ENCODE measurements at places on chromosomes 1 and 21. TPM values are rescaled to one million over a fixed set of nuclear protein-coding genes. Genes with fewer than 3 reads are reported as not detected.
A peak's percentile ranks its signal among the peaks of the same experiment; 100 is the strongest.

CD1B gene
- not detected for total RNA-seq

DNA sequence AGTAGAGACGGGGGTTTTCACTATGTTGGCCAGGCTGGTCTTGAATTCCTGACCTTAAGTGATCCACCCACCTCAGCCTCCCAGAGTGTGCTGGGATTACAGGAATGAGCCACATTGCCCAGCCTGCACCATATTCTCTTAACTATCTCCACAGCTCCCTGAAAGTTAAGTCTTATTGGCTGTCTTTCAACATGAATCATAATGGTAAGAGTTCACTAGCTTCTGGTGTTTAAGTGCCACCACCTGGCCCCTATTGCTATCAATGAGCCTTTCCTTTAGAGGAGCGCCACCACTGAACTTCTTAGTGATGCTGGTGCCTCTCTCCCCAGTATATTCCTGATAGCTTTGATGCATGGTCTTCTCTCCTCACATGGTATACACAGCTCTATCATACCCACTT lies 15.7 kb downstream of the ZFYVE9 start:
- no peak for DNase-seq

DYNLT5 gene
- 0.96 TPM for total RNA-seq

KRTAP11-1 gene
- not detected for total RNA-seq

- no peak for DNase-seq
Observed at GRCh38 chr1:79259390-79260336, 253.1 kb upstream of the ADGRL4 start.

GRCh38 chr1:209511169-209511568 lies 72.3 kb upstream of the CAMK1G start:
- DNase-seq = no peak

DNA sequence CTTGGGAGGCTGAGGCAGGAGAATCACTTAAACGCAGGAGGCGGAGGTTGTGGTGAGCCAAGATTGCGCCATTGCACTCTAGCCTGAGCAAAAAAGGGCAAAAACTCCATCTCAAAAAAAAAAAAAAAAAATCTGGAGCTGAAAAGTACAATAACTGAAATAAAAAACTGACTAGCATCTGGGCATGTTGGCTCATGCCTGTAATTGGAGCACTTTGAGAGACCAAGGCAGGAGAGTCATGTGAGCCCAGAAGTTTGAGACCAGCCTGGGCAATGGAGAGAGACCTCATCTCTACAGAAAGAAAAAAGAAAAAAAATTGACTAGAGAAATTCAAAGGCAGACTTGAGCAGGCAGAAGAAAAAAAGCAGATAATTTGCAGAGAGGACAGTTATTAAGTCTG lies 18.1 kb downstream of the CLDN19 start:
- no peak for DNase-seq

DNA sequence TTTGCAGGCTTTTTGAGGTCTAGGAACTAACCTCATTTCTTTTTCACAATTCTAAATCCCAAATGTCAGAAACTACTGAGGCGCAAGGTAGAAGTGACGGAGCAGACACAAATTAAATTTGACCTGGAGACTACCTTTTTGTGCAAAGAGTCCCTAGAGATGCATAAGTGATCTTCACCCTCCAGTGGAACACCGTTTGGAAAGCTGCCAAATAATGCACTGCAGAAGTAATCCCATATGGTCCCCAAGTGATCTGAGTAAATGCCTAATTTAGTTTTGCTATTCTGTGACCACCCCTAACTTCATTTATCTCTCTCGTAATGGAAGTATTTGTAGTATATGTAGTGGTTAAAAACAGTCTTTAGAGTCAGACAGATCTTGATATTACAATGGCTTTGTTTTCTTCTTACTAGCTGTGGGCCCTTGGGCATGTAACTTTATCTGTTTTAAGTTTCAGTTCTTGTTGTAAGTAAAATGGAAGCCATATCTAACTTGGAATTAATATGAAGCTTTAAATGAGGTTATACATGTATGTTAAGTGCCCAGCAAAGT lies 70.4 kb upstream of the IPO9 start:
- DNase-seq = no peak

- DNase-seq = no peak
Observed at GRCh38 chr1:202193614-202194327, at the start of gene LGR6. Gene LGR6, plus strand, starts transcription at chr1:202193799. Its CDS starts 191 bp downstream, at chr1:202193990.

FCRL6 gene
- not detected for total RNA-seq

KCND3 gene
- 3.0 TPM for total RNA-seq

DNA sequence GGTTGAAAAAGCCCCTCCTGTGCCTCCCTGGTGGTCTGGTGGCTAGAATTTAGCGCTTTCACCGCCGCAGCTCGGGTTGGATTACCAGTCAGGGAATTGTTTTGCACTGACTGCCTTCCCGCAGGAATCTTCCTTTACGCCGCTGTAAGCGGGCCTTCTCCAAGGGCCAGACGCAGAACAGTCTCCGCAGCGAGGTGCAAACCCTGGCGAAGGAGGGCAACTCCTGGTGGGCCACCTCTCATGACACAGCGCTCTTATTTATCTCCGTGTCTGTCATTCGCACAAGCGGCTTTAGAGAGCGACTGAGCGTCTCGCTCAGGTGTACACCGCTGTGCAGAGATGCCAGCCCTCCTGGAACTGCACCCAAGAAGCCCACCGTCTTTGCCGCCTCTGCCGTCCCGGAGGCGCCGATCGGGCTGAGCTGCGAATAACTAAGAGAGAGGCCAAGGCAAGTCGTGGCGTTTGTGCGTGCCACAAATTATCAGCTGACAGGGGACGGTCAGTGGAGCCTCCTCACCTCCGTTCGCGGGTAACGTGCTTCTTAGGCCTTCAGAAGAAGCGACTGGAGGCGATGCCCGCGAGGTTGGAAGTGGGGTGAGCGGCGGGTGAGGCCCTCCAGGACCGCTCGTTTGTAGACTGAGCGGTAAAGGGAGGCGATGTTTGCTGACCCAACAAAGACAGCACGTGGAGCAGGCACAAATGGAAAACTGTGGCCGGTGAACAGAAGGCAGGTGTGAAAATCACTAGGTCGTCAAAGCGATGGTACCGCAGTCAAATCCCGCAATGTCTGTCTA lies 93.5 kb downstream of the PRKAB2 start:
- no peak for DNase-seq

GRCh38 chr1:184422490-184423233 lies 35.8 kb downstream of the C1orf21 start:
- no peak for DNase-seq

DNA sequence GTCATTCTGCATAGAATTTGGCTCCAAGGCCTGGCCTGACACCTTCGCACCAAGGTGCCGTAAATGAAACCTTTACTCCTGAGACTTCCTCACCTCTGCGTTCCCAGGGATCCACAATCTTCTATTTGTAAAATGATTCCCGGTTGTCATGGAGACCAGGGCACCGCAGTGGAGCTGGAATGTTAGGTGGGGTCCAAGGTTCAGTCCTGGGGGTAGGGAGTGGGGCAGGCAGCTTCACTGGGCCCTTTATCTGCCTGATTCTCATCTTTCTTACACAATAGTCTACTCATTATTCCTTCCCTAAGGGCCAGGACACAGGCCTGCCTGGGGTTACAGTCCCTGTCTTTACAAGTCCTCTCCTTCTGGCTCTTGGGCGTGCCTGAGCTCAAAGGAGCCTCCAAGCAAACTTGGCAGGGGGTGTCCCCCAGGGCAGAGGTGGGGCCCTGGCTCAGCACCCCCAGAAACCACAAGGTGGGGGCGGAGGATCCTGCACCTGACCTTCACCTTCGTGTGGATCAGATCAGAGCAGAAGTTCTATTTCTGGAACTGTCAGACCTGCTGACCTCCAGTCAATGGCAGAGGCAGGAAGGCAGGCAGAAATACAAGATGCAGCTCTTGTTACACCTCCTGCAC lies 51.1 kb downstream of the RIPK4 start:
- peak; percentile 73 for DNase-seq

TTC3 gene
- total RNA-seq = 84.0 TPM

GRCh38 chr1:94801919-94802546 lies 18.1 kb upstream of the SLC44A3 start:
- DNase-seq = peak; percentile 24

DNA sequence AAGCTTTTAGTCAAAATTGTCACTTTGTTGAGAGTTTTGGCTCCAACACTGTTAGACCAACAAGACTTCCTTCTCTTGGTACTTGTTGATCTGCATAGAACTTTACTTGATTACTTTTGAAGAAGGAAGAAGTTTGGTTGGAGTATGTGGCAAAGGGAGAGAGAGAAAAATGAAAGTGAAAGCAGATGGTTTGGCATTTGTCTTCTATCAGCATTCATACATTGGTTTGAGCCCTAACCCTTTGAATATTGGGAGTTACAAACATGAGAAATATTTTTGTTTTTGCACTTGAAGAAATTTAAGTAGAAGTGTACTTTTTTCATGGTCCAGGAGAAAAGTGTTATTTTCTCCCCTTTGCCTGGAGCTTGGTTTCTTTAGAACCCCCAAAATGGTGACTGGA lies 169.8 kb downstream of the ADGRL4 start:
- no peak for DNase-seq

DNA sequence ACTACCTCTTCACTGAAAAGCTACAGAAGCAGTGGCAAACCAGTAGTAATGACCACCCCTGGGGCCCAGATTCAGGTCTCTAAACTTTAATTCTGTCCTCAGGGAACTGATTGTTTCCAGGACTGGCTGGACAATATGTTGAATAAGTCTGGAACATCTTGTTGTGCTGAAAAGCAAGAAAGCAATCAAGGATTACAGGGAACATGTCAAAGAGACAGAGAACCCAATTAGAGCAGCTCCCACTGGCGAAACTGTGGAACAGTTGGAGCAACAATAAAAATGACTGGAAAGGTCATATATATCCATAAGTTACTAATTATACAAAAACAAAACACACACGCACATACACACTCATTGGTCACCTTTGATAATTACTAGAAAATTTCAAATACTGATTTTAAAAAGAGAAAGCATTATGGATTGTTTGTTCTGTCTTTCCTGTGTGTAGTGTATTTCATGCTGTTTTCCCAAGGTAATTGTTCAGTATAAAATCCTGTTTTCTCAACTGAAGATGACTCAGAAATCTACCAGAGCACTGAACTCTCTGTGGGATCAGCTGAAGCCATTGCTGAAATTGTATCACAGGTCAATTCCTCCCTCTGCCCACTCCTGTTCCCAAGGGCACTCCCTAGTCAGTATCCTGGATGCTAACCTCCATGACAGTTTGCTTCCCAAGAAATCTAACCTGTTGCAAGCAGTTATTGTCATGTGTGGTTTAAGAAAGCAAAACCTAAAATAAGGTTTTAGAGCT lies 83.6 kb upstream of the RGS1 start:
- DNase-seq = no peak

SLC30A10 gene
- total RNA-seq = 19.2 TPM

GRCh38 chr1:198357937-198358336 lies 182.5 kb downstream of the ATP6V1G3 start:
- DNase-seq = no peak

DNA sequence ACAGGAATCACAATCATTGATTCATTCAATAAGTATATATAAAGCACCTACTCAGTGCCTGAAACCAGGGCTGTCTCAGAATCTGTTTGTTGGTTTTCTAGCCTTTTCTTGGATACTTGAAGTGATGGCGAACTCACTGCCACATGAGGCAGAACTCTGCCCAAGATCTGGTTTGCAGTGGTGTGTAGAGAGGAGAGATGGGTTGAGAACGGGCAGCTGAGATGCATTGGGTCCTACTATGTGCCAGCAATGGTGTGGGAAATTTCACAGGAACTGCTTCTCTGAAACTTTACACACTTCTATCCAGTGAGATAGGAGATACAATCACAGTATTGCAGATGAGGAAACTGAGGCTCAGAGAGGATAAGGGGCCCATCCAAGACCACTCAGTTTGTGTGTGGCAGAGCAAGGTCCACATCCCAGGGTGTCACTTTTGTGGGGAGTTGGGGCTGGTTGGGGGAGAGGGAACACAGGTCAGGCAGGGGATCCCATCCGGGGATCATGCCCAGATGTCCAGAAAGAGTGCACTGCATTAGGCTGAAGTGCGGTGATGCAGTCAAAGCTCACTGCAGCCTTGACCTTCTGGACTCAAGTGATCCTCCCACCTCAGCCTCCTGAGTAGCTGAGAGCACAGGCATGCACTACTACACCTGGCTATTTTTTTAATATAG lies 83.7 kb upstream of the IFFO2 start:
- DNase-seq = no peak

MOB3C gene
- total RNA-seq = 14.9 TPM

DNA sequence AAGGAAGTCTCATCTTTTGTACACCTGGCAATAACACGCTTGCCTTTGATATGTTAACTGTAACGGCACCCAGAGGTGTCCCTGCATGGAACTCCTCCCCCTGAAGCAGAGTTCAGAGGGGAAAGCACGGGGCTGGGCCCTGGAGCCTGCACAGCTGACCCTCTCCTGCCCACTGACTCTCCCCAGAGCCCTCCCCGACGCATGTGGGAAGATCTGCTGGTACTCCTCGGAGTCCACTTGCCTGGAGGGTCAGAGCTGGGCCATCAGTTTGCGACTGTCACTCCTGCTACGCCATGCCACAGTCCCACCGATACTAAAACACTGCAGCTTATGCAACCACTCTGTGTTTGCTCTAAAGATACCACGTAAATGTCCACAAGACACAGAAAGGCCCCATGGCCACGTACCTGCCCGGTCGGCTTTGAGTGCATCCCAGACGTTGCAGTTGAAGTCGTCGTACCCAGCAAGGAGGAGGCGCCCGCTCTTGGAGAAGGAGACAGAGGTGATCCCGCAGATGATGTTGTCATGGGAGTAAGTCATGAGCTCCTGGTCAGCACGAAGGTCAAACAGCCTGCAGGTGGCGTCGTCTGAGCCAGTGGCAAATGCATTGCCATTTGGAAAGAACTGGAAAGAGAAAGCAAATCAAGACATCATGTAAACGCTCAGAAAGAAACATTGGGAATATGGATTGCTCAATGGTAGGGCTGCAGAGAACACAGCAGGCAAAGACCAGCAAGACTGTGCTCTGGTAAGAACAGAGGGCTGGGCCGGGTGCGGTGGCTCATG lies 10.6 kb upstream of the NADK start:
- peak; percentile 48 for DNase-seq

GRCh38 chr1:160474392-160475242 lies 48.4 kb downstream of the SLAMF6 start:
- DNase-seq = no peak

NEXN gene
- total RNA-seq = 12.6 TPM

DNA sequence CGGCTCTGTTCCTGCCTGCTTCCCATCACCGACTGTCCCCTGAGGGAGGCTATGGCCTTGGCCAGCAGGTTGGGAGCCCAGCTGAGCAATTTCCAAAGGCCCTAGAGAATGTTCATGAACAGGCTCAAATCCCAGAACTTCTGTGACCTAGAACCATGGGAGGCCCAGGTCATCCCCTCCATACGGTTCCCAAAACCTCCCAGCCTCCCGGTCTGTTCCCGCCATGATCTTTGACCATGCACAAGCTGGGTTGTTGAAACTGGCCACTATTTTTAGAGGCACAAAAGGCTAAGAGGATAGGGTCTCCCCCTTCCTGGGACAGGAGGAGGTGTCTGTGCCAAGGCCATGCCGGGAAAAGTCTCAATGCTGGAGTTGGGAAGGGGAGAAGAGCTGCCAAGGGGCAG lies 27.5 kb downstream of the EPHA2 start:
- DNase-seq = no peak
